ENCODE measurements at places on chromosomes 16 and 17.

DNA sequence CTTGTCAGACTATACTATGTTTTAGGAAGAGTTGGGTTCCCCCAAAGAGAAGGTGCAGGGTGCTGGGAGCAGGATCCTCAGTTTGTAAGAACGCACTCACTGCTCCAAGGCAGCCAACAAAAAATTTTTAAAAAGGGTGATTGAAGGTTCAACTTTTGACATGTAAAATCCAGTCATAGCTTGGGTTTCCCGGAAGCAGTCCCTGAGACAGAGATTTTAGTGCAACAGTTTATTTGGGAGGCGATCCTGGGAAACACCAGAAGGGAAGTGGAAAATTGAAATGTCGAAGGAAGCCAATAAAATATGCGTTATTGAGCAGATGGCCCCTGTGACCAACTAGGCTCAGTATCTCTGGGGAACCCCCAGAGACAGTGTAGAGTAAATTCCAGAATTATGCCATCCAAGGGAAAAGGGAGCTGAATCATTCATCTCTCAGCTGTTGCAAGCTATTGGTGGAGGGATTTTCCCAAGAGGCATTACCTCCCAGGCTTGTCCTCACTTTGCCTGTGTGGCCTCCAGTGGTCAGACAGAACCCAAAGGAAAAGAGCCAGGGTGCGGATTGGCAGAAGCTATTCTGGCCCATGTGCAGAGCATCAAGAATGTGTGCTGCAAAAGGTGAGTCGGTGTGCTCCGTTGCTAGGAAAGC, 72.9 kb downstream of the HS3ST3B1 start:
- DNase-seq: no peak

DNA sequence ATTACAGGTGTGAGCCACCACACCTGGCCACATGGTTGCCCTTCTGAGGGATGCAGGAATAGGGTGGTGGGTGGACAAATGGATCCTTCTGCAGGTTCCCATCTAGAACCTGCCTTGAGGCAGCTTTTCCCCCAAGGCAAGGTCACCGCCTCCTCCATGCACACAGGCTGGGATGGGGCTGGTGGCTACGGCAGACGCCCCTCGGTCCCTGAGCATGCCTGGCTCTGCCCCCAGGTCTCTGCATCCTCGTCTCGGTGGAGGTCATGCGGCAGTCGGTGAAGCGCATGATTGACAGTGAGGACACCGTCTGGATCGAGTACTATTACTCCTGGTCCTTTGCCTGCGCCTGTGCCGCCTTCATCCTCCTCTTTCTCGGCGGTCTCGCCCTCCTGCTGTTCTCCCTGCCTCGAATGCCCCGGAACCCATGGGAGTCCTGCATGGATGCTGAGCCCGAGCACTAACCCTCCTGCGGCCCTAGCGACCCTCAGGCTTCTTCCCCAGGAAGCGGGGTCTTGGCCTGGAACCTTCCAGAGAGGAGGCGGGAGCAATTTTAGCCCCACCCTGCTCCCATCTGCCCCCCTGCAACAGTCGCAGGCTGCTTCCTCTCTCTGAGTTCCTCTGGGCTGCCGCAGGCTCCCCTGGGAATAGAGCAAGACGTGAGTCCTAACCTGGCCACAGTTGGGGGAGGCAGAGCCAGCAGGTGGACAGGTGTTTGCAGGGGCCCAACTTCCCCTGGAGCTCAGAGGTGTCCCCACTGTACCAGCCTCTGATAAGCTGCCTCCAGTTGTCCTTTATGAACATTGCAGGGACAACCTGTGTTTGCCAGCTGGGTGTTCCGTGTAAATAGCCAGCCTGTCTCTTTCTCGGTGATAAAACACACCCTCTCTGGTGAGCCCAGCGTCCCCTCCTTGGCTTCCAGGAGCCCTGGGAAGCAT, 11.7 kb downstream of the CACNG1 start:
- no peak for DNase-seq

GRCh38 chr17:16584273-16584995, 15.4 kb upstream of the ZNF287 start:
- peak; percentile 94 for DNase-seq

- no peak for DNase-seq
Measured at GRCh38 chr17:10173913-10174312, 24.5 kb downstream of the GAS7 start.

DNA sequence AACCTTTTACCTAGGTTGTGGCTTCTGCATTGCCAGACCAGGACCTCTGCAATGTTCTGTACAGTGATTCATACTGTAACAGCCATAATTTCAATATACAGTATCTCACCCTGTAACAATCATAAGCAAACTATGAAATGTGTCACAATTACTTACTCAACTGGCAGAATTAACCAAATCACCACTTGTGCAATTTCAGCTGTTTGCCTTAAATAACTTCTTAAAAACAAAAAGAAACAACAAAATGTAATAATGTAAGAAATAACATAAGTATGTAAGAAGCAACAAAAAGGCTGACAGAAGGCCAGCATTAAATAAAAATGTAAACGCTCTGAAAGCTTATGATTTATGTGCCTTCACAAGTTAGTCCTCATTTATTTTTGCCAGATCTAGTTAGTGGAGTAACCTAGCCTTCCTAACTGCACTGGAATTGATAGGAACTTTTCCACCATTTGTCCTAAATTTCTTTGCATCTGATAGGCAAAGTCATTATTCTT, 96.9 kb downstream of the SKAP1 start:
- no peak for DNase-seq

GRCh38 chr17:7989781-7990655, 12.4 kb upstream of the GUCY2D start:
- DNase-seq: peak; percentile 93

DNA sequence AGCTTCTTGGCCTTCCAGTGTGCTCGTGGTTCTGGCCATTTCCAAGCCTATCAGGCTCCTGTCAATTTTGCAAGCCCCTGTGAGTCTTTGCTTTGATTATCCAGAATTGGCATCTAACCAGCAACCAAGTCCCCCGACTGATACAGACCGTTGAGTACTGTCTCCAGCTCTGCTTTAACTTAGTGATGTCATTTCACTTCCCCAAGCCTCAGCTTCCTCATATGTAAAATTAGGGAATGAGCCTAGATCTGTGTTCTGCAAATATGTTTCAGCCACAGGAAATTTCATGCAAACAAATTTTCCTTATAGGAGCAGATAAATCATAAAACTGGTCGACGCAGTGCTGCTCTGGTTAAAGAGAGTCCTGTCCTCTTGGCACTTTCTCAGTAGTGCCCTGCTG, 60.1 kb upstream of the WSB1 start:
- no peak for DNase-seq

GRCh38 chr17:37820313-37820994, 75.6 kb upstream of the HNF1B start:
- no peak for DNase-seq

DNA sequence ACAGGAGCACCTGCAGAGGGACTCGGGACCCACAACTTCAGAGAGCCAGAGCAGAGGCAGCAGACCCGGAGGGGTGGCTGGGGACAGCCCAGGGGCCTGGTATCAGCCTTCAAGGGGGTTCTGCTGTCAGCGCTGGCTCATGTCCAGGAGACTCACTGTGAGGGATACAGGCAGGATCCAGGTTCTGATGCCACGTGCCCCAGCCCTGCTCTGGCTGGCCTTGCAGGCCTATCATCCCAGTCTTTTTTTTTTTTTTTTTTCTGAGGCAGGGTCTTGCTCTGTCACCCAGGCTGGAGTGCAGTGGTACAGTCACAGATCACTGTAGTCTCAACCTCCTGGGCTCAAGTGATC, 9.0 kb upstream of the MTSS2 start:
- no peak for DNase-seq

DNA sequence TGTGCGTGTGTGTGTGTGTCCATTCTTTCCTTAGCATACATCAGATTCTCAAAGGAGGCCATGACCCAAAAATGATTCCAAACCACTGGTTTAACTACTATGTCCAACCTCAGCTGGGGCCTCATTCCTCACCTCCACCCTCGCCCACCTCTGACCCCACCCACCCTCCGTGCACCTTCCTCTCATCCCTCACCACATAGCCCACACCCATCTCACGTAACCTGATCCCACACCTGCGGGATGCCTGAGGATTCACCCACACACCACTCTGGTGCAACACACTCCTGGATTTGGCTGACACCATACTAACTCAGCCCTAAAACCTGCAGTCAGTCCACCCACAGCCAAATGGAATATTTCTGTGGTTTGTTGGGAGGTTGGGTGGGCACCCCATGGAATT, 3.3 kb upstream of the CSNK2A2 start:
- no peak for DNase-seq

GRCh38 chr17:44922136-44922535, 6.8 kb upstream of the GFAP start:
- DNase-seq: no peak

DNA sequence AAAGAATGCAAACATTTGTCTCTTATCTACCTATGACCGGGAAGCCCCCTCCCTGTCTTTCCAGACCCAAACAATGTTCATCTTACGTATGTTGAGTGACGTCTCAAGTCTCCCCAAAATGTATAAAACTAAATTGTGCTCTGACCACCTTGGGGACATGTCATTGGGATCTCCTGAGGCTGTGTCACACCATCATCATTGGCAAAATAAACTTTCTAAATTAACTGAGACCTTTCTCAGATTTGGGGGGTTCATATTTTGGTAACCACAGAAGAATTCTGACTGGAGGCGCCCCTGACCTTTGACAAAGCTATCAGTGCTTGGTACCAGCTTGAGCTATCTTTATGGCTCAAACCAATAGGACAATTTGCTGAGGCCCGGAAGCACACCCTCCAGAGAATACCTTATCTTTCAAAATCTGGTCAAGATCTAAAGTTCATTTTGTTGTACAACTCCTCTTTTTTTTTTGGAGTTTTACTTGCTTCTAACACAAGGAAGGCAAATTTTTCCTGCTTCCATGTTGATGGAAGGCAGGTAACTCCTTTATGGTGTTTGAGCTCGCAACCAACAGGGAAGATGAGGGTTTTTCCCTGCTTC, 2.5 kb upstream of the LDHD start:
- DNase-seq: no peak

- no peak for DNase-seq
Measured at GRCh38 chr16:56305956-56306565, 114.8 kb downstream of the GNAO1 start.

DNA sequence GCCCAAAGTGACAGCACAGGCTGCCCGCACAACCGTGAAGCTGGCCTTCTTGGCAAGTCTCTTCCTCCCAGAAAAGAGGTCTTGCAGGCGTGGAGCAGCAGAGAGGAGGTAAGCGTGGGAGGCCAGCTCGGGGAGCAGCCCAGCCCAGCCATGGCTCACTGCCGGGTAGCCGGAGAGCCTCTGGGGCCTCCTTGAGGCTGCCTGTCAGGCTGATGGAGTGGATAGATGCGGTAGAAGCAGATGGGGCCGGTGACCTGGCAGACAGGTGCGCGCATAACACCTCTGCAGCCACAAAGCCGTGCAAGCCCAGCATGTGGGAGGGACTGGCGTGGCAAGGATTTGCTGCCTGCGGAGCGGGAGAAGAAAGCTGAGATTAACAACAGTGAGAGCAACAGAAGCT, 17.1 kb upstream of the DOK4 start:
- no peak for DNase-seq

- DNase-seq: no peak
Measured at GRCh38 chr17:17732892-17733670, 51.8 kb downstream of the RAI1 start.

GRCh38 chr17:45070809-45071208, 9.7 kb downstream of the NMT1 start:
- no peak for DNase-seq

DNA sequence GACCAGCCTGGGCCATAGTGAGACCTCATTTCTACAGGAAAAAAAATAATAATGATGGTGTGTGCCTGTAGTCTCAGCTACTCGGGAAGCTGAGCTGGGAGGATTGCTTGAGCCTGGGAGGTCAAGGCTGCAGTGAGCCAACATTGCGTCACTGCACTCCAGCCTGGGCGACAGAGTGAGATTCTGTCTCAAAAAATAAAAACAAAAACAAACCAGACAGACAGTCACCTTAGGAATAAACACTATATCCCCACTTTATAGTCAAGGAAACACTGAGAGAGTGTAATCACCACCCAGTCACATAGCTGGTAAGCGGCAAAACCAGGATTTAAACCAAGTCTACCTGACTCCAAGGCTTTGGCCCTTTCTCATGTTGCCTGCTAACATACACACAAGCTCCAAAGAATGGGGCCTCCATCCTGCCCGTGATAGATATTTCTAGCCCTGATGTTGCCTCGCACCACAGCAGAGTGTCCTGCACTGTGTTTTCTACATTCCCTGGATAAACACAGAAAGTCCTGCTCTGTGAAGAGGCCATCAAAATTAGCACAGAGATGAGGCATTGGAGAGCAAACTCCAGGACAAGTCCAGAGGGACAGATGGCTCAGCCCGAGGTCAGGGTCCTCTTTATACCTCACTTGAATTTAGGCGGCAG, 66.1 kb upstream of the SMURF2 start:
- DNase-seq: no peak

- no peak for DNase-seq
Measured at GRCh38 chr16:73056921-73057290, 9.0 kb upstream of the ZFHX3 start.

DNA sequence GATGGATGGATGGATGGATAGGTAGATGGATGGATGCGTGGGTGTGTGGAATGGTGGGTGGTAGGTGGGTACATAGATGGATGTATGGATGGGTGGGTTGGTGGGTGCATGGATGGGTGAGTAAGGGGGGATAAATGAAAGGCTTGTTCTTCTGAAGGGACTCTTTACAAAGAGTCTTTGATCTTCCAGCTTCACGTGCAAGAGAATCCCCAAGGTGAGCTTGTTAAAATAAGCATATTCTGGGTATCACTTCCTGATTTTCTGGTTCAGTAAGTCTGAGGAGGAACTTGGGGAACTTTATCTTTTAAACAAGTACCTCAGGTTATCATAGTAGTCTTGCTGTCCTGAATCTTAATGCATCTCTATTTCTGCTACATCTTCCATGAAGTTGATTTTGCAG, 639.1 kb downstream of the MAF start:
- DNase-seq: no peak

DNA sequence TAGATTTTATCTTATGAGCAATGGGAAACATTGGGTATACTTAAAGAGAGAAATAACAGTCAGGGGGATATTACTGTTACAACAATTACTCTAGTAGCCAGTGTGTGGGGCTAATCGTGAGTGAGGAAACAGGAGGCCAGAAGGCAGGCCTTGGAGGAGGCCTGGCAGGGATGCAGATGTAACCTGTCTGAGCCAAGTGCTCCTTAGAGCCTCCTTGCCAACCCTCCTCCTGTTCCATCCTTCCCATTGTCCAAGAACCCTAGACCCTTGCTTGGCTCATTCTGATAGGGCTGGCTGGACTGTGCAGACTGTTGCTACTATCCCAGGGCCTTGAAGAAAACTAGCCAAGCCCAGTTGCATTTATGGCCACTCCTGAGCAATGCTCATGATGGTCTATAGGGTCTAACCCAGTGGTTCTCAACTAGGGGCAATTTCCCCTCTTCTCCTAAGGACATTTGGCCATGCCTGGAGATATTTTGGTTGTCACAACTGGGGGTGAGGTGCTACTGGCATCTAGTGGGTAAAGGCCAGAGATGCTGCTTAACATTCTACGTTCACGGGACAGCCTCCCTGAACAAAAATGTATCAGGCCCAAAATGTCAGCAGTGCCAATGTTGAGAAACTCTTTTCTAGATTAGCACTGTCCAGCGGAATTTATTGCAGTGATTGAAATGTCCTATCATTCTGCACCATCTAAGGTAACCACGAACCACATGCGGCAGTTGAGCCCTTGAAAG, 24.4 kb upstream of the WSCD1 start:
- no peak for DNase-seq
